ENCODE measurements at places on chromosomes 13 and 19.

DNA sequence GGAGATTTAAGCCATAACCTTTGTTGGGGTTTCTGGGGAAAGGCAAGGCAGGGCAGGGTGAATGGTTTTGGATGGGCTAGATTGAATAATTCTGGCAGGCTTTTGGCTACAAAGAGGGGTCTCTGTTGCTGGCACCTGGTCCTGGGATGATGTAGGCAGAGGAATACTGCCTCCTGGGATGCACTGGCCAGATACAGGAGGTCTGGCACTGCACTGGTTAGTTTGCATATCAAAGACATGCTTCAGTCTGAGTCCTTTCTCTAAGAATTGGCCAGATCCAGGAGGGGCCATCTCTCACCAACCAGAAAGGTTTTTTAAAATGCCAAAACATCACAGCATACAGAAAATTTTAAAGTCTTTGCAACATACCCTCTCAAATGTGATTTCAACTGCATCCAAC is 8.0 kb upstream of the MEDAG start:
- no peak for DNase-seq

GRCh38 chr19:18173054-18173571 is 500 bp upstream of the IFI30 start:
- no peak for DNase-seq

DNA sequence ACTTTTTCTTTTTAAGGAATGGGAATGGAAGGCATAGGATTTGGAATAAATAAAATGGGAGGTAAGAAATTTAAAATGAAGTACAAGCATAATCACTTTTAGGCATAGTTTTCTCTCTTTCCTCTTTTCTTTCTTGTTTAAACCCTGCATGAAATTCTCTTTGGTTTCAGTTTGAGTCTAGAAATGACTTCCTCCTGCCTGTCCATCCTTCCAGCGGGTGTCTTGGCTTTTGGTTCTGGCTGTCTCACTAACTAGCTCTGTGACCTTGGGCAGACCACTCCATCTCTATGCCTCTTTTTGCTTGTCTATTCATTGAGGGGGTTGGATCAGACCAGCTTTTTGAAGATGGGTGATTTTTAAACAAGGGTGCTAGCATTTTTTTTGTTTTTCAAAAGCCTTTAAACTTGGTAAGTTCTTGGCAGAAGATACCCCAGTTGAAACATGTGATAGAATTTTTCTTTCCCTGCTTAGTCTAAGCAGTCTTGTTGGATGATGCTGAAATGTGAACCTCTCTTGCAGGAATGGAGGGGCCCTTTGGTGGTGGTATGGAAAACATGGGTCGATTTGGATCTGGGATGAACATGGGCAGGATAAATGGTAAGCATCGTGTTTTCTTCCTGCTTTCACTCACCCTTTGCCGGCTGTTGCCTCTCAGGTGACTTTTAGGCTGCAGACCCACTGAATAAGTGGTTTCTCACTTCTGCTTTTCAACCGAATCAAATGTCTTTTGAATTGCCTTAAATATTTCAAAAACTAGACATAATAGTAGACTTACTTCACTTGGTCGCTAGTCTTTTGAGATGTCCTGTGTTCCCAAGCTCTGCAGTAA is 28.6 kb downstream of the PRAM1 start:
- no peak for DNase-seq

- no peak for DNase-seq
These were observed 211.9 kb downstream of the NALCN start for GRCh38 chr13:101204270-101205020.

DNA sequence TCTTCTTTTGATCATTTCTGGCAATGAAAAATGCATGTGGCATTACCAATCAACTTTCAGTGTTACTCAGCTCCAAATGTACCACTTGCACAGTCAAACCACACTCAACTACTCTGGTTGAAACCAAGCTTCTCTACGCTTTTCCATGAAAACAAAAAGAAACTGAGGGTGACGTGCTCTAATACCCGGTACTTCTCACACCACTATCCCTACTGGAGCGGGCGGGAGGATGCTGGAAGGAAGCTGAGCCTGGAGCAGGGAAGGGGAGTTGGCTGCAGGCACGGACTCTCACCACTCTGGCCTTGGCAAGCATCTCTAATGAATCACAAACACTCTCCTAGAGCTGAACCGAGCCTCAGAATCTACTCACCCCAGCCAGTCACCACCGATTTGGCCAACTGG is 48.2 kb downstream of the STK24 start:
- DNase-seq = no peak

GRCh38 chr13:36193151-36193855 is 21.1 kb downstream of the SOHLH2 start:
- DNase-seq = no peak

- DNase-seq = no peak
These were observed 16.2 kb upstream of the MED4 start for GRCh38 chr13:48110931-48111721.

DNA sequence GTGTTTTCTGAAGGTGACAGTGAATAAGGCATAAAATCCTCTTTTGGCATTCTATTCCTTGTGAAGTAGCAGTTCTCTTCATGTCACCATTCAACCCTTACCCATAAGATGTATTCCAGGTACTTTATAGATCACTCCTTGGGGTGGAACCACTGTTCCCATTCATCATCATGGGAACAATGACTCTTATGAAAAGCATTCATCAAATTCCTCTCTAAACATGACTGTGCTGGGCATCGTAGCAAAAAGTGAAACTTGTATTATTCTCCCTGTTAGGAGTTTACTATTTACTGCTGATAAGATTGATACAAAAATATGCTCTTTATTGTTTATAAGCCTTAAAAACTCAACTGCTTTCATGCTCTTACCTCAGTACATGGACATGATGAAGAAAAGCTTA is 793.4 kb downstream of the LIG4 start:
- DNase-seq = no peak

GRCh38 chr19:15155296-15155695 is 45.5 kb downstream of the NOTCH3 start:
- no peak for DNase-seq

DNA sequence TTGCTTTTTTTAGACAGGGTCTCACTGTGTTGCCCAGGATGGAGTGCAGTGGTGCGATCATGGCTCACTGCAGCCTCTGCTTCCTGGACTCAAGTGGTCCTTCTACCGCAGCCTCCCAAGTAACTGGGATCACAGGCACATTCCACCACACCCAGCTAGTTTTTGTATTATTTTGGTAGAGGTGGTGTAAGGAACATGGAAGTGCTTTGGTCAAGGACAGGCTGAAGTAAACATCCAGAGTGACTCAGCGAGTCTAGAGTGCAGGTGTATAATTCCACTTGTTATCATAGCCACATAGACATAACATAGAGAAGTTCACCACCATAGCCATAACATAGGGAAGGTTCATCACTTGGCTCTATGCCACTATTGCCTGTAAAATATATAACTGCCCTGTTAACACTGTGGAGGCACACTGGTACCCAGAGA is 98.6 kb downstream of the RBM26 start:
- DNase-seq = no peak

- DNase-seq = no peak
These were observed at the start of gene NRTN for GRCh38 chr19:5804516-5805461. Gene NRTN, plus strand, starts transcription at chr19:5805067. Its CDS starts 19,099 bp downstream, at chr19:5824166.

GRCh38 chr13:60261432-60262351 is 98.0 kb upstream of the DIAPH3 start:
- DNase-seq = no peak

DNA sequence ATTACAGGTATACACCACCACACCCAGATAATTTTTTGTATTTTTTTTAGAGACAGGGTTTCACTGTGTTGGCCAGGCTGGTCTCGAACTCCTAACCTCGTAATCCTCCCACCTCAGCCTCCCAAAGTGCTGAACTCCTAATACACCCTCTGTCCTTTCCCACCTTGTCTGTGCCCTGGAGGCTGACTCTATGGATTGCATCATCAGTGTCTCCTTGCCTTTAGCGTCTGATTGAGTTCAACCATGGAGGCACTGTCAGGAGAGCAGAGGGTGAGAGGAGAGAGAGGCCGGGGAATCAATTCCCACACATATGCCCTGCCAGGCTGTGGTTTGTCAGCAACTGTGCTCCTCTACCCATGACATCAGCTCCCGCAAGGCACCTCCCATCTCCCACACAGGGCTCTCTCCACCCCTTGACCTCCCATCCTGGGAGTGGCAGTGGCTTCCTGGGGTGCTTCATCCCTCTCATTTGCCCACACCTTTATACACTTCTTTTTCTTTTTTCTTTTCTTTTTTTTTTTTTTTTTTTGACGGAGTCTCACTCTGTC is 12.6 kb upstream of the LILRB4 start:
- no peak for DNase-seq

GRCh38 chr13:50518781-50519201 is 324.7 kb downstream of the DLEU7 start:
- DNase-seq = no peak

- no peak for DNase-seq
These were observed 9.3 kb downstream of the CHST8 start for GRCh38 chr19:33630880-33631608.

DNA sequence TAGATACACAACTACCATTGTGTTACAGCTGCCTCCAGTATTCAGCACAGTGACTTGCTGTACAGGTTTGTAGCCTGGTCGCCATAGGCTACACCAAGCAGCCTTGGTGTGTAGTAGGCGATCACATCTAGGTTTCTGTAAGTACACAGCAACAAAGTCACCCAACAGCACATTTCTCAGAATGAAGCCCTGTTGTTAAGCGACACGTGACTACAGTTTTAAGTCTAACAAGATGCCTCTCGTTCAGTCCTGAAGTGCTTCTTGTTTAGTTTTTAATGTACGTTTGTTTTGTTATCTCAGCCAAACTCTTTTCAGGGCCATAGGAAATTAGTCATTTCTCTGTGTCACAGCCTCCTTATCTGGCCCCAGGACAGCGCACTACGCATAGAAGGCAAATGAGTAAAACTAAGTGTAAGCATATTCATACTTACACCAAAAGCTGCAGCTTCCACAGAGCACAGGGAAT is 50.0 kb upstream of the GPR183 start:
- DNase-seq = no peak

GRCh38 chr13:45932676-45933075 is 81.1 kb upstream of the SIAH3 start:
- DNase-seq = no peak

DNA sequence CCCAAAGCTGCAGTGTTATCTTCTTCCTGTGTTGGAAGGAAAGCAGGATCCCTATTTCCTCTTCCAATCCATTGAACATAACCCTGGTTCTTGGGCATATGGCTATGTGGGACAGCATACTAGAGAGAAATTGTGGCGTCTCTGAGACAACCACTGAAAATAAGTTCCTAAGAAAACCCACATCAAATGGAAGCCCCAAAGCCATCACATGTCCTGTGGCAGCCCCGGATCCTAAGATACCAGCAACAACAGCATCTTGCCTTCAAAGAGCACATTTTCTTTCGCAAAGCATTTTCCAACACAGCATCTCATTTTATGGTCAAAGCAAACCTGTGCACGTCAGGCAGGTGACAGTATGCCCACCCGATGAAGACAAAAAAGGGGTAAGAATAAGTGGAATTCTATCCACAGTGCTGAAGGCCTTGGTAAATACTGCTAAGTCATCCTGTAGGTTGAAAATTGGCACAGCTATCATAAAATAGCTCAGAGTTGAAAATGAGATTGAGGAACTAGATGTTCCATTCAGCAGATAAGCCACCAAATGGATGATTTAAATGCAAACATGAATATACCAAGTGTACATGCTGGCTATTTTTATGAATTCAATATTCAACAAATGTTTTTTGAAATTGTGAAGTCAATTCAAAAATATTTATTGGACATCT is 232.2 kb downstream of the DLEU7 start:
- DNase-seq = no peak

GRCh38 chr19:42219812-42220750 is at the start of gene ZNF526:
Gene ZNF526, plus strand, starts transcription at chr19:42220312. Its CDS starts 4,092 bp downstream, at chr19:42224404.
- peak; percentile 94 for DNase-seq

GRCh38 chr13:109010912-109011311 is 381.5 kb downstream of the MYO16 start:
- no peak for DNase-seq

DNA sequence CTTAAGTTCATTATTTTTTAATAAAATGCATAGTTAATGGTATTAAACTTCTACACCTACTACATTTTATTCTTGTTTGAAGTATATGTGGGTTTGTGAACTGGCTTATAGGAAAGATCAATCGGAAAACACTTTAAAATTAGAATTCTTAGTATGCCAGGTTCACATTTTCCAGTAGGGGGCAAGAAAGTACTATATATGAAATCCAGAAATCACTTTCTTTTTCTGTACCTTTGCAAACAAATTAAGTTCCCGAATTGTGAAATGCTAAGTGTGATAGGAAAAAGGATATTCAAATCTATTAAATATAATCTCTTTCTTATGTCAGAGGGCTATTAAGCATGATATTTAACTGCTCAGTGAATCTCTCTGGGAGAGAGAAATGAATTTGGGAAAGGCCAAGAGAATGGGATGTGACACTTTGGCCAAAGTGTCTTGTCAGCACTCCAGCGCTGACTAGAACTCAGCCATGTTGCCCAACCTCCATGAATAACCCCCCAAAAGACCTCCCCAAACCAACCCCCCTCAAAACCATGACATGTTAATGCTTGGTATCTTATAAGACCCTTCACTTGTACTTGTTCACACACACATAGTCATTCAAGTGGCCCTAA is 122.6 kb upstream of the SLC10A2 start:
- DNase-seq = no peak

DNA sequence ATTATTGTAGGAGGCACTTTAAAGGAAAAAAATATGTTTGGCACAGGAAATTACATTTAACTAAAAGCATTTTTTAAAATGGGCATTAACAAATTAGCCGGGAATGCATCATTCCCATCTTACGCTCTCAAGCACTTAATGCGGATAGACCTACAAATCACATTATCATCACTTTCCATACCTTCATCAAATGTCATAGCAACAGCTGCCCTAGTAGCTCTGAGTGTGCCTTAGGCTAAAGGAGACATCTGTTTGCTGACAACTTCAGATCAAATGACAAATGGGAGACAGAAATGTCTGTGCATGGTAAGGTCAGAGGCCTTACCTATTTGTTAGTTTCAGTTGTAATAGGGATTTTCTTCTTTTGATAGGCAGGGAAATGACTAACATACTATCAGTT is 773.2 kb upstream of the SLC10A2 start:
- no peak for DNase-seq

- peak; percentile 30 for DNase-seq
These were observed 34.9 kb upstream of the TPM4 start for GRCh38 chr19:16041299-16041990.

DNA sequence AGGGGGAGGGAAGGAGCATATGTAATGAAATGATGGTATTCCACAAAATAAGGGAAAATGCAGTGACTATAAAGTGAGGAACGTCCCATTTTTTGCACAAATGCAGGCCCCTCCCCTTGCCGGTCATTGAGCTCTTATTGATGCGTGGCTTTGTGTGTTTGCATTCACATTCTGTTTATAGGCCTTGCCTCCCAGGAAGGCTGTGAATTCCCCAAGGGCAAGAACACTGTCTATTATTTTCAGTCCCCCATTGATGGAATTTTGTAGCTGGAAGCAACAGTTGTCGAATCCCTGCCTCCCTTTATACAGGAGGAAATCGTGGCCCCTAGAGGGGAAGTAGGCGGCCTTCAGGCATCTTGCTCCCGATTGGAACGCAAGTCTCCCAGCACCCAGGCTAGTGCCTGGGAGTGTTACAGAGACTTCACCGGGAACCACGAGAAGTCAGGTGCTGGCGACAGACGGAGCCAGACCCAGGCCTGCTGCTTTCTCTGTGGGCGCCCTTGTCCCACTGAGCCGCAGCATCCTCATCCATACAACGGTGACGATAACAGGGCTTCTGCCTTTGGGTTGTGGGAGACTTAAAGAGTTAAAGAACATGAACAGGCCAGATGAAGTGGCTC is 6.9 kb downstream of the SBSN start:
- DNase-seq = no peak

- no peak for DNase-seq
These were observed 137.5 kb downstream of the KCNRG start for GRCh38 chr13:50152655-50153309.
